Endothelial cell of umbilical vein (primary cell): ENCODE measurements at places on chromosomes 1 and 21.
A peak's percentile ranks its signal among the peaks of the same experiment; 100 is the strongest.

GRCh38 chr1:109592916-109593315 is 26.5 kb downstream of the GNAT2 start:
- H3K27ac ChIP-seq, result no peak overlapping the region
- no peak overlapping the region for H3K4me3 ChIP-seq
- no peak for DNase-seq

- peaks cover 9% of the 10 kb centered on the region for H3K4me1 ChIP-seq
- H3K27ac ChIP-seq, result no peak overlapping the region
- H3K4me3 ChIP-seq, result no peak overlapping the region
- DNase-seq, result no peak
- H3K36me3 ChIP-seq, result no peaks in the 10 kb centered on the region
Measured at GRCh38 chr1:12502336-12503109, 115.5 kb downstream of the DHRS3 start.

DNA sequence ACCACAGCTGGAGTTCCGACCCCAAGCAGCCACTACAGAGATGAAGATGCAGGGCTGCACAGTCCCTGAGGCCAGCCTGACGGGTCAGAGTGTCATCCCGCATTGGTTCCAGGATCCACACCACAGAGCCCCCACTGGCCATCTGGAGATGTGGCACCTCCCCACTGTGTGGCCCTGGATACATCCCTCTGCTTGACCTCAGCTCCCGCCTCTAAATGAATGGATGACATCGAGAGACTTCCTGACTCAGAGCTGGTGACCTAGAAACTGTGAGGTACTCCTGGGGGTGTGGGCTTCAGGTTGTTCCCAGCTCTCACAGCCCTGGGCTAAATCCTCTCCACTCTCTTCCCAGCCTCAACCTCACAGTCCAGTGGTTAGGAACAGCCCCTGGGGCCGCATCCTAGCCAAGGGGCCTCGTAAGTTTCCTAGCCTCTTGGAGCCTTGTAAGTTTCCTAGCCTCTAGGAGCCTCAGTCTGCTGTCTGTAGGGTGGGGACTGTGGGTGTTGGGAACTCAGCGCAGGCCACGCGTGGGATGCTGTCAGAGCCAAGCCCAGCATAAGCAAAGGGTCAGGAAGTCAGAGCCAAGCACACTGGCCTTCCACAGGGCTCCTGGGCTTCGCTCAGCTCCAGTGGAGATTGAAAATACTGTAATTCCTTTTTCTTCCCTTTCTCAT is 87.5 kb upstream of the RUNX3 start:
- H3K36me3 ChIP-seq, result no peaks in the 10 kb centered on the region
- H3K4me3 ChIP-seq, result no peak overlapping the region
- no peaks in the 10 kb centered on the region for H3K27me3 ChIP-seq
- no peak overlapping the region for H3K27ac ChIP-seq

DNA sequence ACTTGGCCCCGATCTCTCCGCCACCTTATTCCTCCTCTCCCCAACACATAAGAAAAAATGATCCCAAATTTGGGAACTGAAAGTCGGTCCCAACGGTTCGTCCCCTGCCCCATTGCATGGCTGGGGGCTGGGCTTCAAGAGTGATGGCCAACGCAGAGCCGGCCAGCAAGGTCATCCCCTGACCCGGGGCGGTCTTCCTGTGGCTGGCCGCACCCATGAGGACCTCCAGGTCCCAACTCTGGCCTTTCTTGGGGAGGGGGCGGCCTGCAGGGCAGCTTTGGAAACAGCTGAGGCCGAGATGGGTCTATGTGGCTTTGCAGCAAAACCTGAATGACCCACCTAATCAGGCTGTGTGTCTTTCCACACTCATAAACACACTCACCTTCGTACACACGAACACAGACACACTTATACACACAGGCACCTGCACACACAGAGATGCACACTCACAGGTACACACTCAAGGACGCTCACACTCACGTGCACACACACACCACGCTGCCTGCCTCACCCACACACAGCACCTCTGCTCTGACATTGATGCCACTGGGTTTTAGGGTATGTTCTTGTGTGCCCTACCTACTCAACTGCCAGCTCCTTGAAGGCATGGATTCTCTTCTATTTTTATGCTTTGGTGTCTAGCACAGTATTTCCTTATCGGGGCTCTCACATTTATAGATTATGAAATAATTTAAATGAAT is 562 bp downstream of the DYNLT5 start:
- peak overlapping the region; percentile 25 for H3K27ac ChIP-seq
- no peaks in the 10 kb centered on the region for H3K36me3 ChIP-seq
- H3K4me3 ChIP-seq, result peak overlapping the region; percentile 27
- peaks cover 26% of the 10 kb centered on the region for H3K4me1 ChIP-seq
- H3K27me3 ChIP-seq, result no peaks in the 10 kb centered on the region

DNA sequence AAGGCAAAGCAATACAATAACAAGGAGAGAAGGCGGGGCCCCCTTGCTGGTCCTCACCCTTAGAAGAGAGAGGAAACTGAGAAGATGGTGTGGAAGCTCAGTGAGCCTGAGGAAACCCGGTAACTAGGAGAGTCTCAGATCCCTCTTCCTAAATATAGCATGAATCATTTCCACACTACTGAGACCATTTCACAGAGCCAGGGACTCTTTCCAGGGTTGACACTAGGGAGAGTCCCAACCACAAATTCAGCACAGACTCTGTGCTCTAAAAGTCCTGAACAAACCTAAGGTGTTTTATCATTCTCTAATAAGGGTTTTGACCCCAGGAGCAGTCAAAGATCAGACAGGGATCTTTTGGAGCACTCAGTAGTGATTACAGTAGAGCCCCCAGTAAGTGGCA is 647.7 kb downstream of the KCNT2 start:
- DNase-seq, result no peak
- H3K4me1 ChIP-seq, result no peaks in the 10 kb centered on the region
- no peak overlapping the region for H3K4me3 ChIP-seq
- no peaks in the 10 kb centered on the region for H3K27me3 ChIP-seq
- H3K36me3 ChIP-seq, result no peaks in the 10 kb centered on the region
- no peak overlapping the region for H3K27ac ChIP-seq

DNA sequence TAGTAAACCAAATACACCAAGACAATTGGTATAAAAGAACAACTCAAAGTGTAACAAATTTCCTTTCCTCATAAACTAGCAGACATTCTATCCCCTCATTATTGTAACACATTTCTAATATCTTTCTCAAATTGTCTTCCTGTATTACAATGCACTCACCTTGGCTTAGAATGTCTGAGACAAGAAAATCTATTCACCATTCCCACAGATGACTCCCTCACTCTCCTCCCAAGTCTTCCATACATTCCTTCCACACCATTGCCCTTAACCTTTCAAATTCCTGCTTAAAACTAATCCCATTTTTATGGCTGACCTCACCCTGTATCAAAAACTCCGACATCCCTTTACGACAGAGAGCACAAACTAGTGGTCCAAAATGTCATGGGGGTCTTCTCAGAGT is 56.0 kb downstream of the LTN1 start:
- peaks cover 15% of the 10 kb centered on the region for H3K36me3 ChIP-seq
- no peaks in the 10 kb centered on the region for H3K27me3 ChIP-seq
- H3K27ac ChIP-seq, result no peak overlapping the region
- no peak for DNase-seq

- no peaks in the 10 kb centered on the region for H3K36me3 ChIP-seq
- H3K27me3 ChIP-seq, result no peaks in the 10 kb centered on the region
- no peak for DNase-seq
- H3K4me1 ChIP-seq, result peaks cover 44% of the 10 kb centered on the region
- peak overlapping the region; percentile 31 for H3K27ac ChIP-seq
- no peak overlapping the region for H3K4me3 ChIP-seq
Measured at GRCh38 chr1:198919667-198920398, 281.0 kb downstream of the PTPRC start.

GRCh38 chr1:99171184-99171813 is 93.0 kb upstream of the PLPPR4 start:
- DNase-seq, result no peak
- no peak overlapping the region for H3K27ac ChIP-seq
- no peaks in the 10 kb centered on the region for H3K36me3 ChIP-seq

- H3K27me3 ChIP-seq, result no peaks in the 10 kb centered on the region
- no peaks in the 10 kb centered on the region for H3K36me3 ChIP-seq
- no peak for DNase-seq
- no peak overlapping the region for H3K27ac ChIP-seq
- no peaks in the 10 kb centered on the region for H3K4me1 ChIP-seq
Measured at GRCh38 chr1:229864686-229865230, 202.3 kb upstream of the GALNT2 start.

- no peak overlapping the region for H3K4me3 ChIP-seq
- no peak for DNase-seq
- H3K4me1 ChIP-seq, result peaks cover 5% of the 10 kb centered on the region
- peaks cover 34% of the 10 kb centered on the region for H3K27me3 ChIP-seq
- H3K27ac ChIP-seq, result no peak overlapping the region
- H3K36me3 ChIP-seq, result no peaks in the 10 kb centered on the region
Measured at GRCh38 chr1:227560393-227561173, 2.8 kb upstream of the ZNF678 start.

DNA sequence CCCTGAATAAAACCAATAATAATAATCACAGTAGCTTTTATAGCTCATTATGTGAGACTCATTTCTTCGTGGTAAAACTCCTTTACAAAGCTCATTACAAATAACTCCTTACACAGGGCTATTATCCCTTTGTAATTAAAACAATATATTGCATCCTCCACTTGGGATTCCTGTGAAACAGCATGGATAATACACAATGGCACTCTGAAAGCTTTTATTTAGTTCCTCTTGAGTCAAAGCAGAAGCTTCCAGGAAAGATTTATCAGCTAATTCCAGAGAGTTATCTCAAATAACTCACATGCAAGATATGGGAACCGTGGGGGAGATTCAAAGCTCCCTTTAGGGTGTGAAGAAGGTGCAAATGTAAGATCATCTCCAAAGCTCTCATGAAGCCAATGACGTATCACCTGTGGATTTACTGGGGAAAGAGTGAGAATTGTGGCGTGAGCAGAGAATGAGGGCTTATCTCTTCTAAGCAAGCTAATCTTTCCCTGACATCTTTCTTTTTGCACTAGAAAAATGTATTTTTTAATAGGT is 60.4 kb upstream of the GJA5 start:
- no peaks in the 10 kb centered on the region for H3K36me3 ChIP-seq
- H3K4me3 ChIP-seq, result no peak overlapping the region
- H3K4me1 ChIP-seq, result peaks cover 7% of the 10 kb centered on the region
- DNase-seq, result no peak

DNA sequence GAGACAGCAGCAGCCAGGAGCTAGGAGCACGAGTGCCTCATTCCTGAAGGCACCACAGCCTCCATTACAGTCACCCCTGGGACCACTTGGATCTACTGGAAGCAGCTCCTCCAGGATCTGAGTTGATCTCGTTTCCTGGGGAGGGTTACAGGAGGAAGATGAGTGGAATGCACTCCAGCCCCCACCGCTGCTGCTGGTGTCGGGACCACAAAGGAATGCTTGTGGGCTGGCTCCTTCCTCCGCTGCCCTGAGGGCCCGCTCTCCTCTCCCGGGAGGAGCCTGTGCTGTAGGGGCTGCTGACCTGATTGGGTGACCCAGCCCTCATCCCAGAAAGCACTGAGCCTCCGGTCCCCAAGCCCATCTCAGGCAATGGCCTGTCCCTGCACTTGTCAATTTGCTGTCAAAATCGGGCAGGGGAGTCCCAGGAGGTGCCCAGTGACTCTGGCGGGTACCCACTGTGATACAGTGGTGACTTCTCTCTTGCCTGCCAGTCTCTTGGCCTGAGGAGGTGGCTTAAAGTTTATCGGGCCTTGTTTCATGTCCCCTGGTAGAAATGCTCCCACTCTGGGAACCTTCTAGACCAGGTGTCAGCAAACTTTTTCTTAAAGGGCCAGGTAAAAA is 23.1 kb downstream of the IL10RB start:
- no peak overlapping the region for H3K4me3 ChIP-seq
- H3K4me1 ChIP-seq, result peaks cover 28% of the 10 kb centered on the region
- H3K27me3 ChIP-seq, result no peaks in the 10 kb centered on the region
- no peaks in the 10 kb centered on the region for H3K36me3 ChIP-seq

GRCh38 chr1:178057141-178057765 is 36.7 kb upstream of the RASAL2 start:
- H3K4me3 ChIP-seq, result no peak overlapping the region
- no peaks in the 10 kb centered on the region for H3K27me3 ChIP-seq
- H3K27ac ChIP-seq, result no peak overlapping the region
- no peak for DNase-seq

GRCh38 chr1:171769754-171770153 is 11.7 kb upstream of the METTL13 start:
- no peak overlapping the region for H3K4me3 ChIP-seq
- H3K36me3 ChIP-seq, result no peaks in the 10 kb centered on the region

DNA sequence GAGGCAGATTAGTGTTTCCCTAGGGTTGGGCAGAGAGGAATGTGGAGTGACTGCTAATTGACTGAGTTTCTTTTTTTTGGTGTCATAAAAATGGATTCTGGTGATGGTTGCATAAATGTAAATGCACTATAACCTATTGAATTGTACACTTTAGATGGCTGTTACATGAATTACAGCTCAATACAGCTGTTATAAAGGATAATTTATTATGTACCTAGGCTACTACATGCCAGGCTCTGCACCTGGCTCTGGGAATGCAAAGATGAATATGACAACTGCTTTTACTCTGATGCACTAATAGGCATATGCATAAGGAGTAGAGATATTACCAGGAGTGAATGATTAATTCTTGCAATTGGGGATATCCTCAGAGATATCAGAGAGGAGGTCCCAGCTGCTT is 345.3 kb downstream of the PTBP2 start:
- no peaks in the 10 kb centered on the region for H3K36me3 ChIP-seq
- no peaks in the 10 kb centered on the region for H3K27me3 ChIP-seq
- H3K27ac ChIP-seq, result no peak overlapping the region

DNA sequence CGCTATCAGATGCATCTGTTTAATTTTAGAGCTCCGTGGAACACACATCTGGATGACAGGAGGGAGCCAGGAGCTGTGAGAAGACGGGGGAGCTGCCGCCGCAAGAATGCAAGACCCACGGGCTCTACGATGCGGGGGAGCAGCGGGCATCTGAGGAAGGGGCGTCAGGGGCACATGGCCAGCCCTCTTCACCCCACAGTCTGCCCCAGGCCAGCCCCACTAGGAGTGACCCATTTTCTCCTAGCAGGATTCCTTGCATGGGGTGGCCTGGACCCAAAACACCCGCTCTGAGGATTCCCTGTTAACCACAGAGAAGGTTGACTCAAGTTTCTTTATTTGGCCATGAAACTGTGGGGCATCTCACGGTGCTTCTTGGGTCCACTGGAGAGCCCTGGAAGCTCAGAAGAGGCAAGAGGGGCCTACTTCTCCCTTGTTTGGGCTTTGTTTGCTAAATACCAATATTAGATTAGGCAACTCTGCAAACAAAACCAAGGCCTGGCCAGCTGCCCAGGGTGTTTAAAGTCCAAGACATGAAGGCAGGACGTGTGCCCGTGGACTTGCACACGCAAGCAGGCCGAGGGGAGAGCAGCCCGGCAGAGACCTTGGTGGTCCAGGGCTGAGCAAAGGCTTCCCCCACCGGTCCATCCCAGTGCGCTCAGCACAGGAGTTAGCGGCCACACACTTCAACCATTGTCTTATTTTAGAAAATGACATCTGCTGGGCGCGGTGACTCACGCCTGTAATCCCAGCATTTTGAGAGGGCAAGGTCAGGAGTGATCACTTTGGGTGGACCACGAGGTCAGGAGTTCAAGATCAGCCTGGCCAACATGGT is 89.8 kb downstream of the DHRS3 start:
- H3K36me3 ChIP-seq, result no peaks in the 10 kb centered on the region
- no peaks in the 10 kb centered on the region for H3K27me3 ChIP-seq
- no peak for DNase-seq
- no peak overlapping the region for H3K27ac ChIP-seq
- no peaks in the 10 kb centered on the region for H3K4me1 ChIP-seq
- no peak overlapping the region for H3K4me3 ChIP-seq

GRCh38 chr1:20339811-20340457 is 49.3 kb downstream of the VWA5B1 start:
- H3K36me3 ChIP-seq, result no peaks in the 10 kb centered on the region
- H3K27ac ChIP-seq, result no peak overlapping the region
- H3K4me3 ChIP-seq, result no peak overlapping the region
